ENCODE measurements at places on chromosomes 16 and 17.

- DNase-seq = no peak
Observed at GRCh38 chr16:2048116-2048543, 345 bp downstream of the TSC2 start.

- DNase-seq = no peak
Observed at GRCh38 chr17:81121841-81122733, 43.2 kb upstream of the PVALEF start.

- DNase-seq = no peak
Observed at GRCh38 chr16:28826141-28826540, 3.3 kb downstream of the ATXN2L start.

DNA sequence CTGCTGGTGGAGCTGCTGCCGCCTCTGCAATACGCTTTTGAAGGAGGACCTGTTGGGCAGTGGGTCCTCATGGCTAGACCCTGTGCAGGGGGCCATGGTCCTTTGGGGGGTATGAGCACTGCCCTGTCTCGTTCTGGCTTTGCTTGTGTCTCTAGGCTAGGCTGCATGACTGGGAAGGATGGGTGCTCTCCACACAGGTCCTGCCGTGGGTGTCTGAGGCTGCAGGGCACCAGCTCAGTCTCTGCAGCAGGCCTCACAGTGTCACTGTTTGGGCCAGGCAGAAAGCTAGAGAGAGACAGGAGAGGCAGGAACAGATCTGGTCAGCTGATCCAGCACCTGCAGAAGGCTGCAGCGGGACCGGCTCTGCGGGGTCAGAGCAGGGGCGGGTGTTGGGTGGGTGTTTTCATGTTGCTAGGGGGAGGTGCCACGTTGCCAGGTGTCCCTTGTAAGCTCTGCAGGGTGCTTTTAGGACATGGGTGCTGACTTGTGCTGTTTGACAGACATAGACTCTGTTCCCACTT is 111.4 kb downstream of the SNX29 start:
- DNase-seq = no peak

DNA sequence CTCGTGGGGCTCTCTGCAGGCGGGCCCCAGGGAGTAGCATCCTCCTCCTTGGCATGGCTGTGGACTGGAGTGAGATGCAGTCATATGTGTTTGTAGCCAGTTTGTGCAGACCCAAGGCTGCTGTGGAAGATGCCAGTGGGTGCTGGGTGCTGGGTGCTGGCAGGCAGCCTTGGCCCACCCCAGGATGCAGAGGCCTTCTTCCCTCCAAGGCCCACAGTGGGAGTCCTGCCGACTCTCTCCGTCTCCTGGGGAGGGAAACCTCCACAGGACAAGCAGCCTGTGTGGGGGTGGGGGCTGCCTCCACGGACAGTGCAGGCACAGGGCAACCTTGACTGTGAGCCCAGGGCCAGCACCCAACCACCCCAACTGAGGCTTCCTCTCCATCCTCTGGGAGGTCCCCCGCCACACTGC is 13.8 kb upstream of the TMEM92 start:
- DNase-seq = no peak

GRCh38 chr16:29656688-29657523 is 6.1 kb upstream of the SPN start:
- DNase-seq = no peak

DNA sequence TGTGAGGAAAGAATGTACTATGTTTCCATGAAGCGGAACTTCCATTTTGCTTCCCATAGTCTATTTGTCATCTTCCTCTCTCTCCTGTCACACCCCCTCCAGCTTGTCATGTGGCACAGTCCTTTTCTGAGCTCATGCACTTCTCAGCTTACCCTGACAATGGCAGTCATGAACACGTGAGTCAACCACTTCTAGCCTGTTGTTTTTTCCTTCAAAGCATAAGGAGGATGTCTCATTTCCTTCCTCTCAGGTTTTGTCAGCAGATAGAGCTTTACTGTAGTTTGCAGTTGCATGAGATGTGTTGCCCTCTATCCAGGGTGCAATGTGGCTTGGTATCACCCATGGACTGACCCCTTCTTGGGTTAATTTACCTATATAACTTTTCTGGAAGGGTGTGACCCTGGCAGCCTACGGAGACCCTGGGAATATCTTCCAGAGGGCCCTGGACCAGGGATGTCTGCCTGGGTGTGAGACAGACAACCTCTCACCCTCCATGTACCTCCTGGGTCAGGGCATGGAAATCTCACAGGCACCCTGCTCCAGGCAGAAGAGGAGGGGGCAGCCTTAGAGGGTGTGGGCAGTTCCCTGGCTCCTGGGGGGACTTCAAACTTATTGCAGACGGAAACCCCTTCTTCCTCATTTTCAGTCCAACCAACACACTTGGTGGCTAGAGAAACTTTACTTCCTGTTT is 4.0 kb upstream of the ZNF267 start:
- no peak for DNase-seq

- DNase-seq = no peak
Observed at GRCh38 chr17:37781451-37781850, 36.6 kb upstream of the HNF1B start.

GRCh38 chr16:30350134-30350871 is 4.8 kb downstream of the CD2BP2 start:
- no peak for DNase-seq

- DNase-seq = no peak
Observed at GRCh38 chr17:19248151-19248927, 11.2 kb downstream of the EPN2 start.

DNA sequence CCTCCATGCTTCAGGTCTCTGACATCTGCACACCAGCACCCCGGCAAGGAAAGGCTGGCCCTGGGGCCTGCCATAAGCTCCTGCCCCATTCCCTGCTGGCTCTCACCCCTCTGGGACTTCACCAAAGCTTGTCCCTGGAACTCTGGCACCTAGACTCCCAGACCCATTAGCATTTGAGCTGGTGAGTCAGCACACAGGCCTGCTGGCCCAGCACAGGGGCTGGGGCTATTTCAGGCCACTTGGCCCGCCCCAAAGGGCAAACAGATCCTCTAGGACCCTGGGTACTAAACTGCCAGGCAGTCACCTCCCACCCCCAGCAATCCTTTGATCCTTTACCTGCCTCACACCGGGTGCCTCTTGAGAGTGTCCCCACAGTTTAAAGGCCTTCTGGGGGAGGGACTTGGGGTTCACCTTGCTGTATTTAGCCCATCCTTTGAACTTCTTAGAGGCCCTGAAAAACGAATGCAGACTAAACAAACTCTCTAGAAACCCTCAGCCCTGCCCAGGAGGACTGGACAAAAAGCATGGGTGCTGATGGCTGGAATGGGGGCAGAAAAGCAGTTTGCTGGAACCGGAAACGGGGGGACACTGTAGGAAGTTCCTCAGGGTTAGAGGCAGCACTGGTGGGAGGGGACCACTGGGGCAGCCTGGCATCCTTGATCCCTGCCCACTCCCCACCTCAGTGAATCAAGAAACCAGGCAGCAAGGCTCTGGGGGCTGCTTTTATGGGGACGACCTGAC is 3.2 kb upstream of the SAMD14 start:
- DNase-seq = no peak

- DNase-seq = no peak
Observed at GRCh38 chr17:62093188-62094155, 28.4 kb upstream of the MED13 start.

DNA sequence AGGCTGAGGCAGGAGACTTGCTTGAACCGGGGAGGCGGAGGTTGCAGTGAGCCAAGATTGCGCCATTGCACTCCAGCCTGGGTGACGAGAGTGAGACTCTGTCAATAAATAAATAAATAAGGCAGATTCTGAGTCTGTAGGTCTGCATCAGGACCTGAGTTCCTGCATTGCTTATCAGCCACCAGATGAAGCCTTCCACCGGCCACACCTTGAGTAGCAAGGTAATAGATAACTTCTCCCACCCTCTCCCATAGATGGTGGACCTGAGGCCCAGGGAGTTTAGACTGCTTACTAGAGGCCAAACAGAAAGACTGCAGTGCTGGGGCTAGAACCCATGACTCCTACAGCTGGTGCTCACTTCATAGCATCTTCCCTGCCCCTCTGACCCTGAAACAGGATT is 22.1 kb downstream of the ZP2 start:
- no peak for DNase-seq

- no peak for DNase-seq
Observed at GRCh38 chr17:81942167-81942553, 4.9 kb downstream of the MYADML2 start.

- no peak for DNase-seq
Observed at GRCh38 chr17:5209396-5209795, 17.7 kb upstream of the ZNF594 start.

DNA sequence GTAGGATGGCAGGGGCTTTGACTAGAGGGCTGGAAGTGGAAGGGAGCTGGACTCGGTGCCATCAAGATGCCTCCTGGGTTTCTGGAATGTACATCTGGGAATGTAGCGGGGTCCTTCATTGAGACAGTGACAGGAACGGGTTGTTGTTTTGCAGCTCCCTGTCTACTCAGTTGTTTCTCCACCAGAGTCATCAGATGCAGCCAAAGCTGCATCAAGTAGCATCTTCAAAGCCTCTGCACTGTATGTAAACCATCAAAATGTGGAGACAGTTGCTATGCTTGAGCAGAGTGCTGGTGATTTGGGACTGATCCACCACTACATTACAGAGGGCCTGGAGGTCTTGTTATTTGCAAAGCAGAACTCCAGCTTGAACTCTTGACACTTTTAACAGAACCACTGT is 25.1 kb upstream of the MEAK7 start:
- no peak for DNase-seq

DNA sequence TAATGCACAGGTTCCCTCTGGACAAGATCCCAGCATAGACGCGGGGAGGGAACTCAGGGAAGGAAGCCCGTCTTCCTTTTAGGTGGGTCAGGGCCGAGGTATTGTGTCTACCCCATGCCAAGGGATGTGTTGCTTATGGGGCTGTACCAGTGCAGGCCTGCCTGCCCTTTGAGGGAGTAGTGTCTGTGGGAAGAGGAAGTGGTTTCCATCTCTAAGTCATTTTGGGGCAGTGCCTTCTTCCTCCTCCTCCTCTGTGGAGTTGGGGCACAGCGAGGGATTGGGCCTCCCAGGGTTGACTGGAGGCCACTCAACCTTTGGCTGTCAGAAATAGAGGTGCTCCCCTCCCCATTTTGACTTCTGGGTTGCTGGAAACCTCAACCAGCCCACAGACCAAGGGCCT is 26.5 kb downstream of the GJD3 start:
- DNase-seq = no peak

- DNase-seq = no peak
Observed at GRCh38 chr17:39195568-39196160, 1.8 kb downstream of the CACNB1 start.

- no peak for DNase-seq
Observed at GRCh38 chr17:15457723-15458094, 9.7 kb downstream of the CDRT4 start.

GRCh38 chr17:51365090-51365489 is 104.7 kb downstream of the UTP18 start:
- no peak for DNase-seq

DNA sequence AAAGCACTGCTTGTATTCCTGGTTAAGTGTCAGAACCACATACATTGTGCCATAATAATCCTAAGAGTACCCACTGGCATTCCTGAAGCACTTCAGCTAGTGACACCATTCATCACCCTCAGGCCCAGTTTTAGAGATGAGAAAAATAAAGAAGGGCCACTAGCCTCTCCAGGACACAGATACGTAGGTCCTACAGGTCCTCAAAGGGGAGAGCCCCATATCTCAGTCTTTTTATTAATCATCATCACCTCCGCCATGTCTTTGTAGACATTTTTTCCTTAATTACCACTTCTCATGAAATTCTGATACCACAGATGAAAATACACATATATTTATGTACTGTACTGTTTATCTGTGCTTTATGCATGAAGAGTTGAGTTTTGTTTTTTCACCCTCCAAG is 43.5 kb downstream of the GRB2 start:
- no peak for DNase-seq

Data from stimulated activated CD4-positive, alpha-beta T cell treated with anti-CD3 and anti-CD28 coated beads, Interleukin-1b, Interleukin-23, amount 100 ng/mL, for 24 hours (primary cell).